NB4 (cell line): ENCODE measurements at places on chromosomes 12 and 14.
A peak's percentile ranks its signal among the peaks of the same experiment; 100 is the strongest.

DNA sequence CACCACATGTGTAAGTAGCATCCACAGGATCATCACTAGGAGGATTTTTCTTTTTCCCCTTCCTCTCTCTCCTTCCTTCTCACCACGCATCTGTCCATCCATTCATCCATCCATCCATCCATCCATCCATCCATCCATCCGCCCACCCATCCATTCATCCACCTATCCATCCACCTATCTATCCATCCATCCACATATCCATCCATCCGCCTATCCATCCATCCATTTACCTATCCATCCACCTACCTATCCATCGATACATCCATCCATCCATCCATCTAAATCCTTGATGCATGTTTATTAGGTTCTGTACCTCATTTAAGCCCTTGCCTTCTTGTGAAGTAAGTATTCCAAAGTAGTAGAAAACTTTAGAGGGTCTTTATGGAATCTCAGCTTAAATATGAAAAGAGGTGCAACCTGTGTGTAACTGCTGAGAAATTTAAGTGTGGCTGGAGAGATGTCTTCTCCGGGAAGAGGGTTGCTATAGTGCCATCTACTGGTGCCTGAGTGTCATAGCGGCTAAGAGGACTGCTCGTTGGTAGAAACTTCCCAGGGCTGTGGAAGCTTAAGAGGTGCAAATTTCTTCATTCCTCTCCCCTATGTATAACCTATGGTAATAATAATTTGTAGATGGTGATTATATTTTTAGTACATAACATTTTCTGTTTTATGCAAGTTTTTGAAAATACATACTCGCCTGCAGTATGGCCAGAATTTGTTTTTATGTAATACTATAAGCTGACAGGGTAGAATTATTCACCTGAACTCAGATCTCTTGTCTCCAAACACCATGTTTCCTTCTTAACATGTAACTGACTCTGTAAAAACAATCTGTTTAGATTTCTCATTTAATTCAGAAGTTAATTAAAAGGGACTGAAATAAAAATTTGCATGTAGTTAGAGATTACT lies 46.0 kb downstream of the MYO1H start:
- DNase-seq, result peak; percentile 75

- no peak for DNase-seq
These were observed 40.9 kb upstream of the FZD10 start for GRCh38 chr12:130121226-130122000.

DNA sequence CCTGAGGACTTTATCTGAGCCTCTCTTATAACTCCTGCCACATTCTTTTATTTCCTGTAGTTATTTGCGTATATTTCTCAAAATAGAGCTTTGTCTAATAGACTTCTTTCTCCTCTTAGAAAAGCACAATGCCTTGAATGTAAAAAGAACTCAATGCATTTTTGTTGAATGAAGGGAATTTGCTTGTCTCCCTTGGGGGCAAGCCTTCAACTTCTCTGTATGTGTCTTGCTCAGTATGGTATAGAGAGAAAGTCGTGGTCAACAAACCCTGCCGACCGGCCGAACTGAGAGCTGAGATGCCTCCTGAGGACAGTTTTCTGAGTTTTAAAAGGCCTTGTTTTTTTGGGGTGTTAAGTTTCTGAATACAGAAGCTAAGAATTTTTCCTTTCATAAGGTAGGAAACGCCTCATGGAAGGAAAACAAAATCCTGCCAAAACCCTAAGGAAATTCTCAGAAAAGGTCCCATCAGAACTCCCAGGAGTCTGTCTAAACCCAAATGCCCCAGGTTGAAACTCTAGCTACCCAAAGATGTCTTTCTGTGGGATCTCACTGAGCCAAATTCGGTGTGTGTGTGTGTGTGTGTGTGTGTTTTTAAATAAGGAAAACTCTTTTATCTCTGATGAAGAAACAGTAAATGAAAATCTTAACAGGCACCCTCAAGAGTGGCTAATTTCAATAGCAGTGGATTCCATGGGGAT lies 136.6 kb downstream of the C12orf75 start:
- DNase-seq, result no peak

- DNase-seq, result no peak
These were observed 55.7 kb upstream of the ABCD2 start for GRCh38 chr12:39675263-39675662.

- DNase-seq, result no peak
These were observed 96.1 kb downstream of the DAD1 start for GRCh38 chr14:22492622-22493542.

DNA sequence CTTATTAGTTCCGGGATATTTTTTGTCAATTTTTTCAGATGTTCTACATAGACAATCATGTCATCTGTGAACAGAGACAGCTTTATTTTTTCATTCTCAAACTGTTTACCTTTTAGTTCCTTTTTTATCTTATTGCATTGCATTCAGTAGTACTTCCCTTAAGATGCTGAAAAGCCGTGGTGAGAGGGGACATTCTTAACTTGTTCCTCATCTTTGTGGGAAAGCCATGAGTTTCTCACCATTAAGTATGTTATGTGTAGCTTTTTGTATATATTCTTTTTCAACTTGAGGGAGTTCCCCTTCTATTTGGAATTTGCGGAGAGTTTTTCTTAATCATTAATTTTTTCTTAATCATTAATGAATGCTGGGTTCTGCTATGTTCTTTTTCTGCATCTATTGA lies 1727.1 kb upstream of the SEL1L start:
- peak; percentile 82 for DNase-seq
